A375 (cell line): ENCODE measurements at places on chromosomes 1 and 21. TPM values are rescaled to one million over a fixed set of nuclear protein-coding genes. Genes with fewer than 3 reads are reported as not detected.

Gene DLGAP3
- total RNA-seq, result 0.04 and 0.16 TPM in 2 replicates

Gene MROH9
- total RNA-seq, result not detected in 2 replicates

Gene COL9A2
- total RNA-seq, result 9.9 and 10.6 TPM in 2 replicates

Gene LEMD1
- total RNA-seq, result 6.8 and 8.6 TPM in 2 replicates

Gene BARHL2
- total RNA-seq, result not detected in 2 replicates

Gene RPAP2
- total RNA-seq, result 2.8 and 7.2 TPM in 2 replicates

Gene LGR6
- total RNA-seq, result 0.23 TPM in 1 of 2 replicates, not detected in the other

Gene AMY1B
- total RNA-seq, result not detected in 2 replicates

Gene DMRTA2
- total RNA-seq, result 0.11 and 0.24 TPM in 2 replicates

Gene PLA2G2F
- total RNA-seq, result not detected in 2 replicates

Gene FCRL1
- not detected in 2 replicates for total RNA-seq

Gene DPYD
- 24.7 and 28.9 TPM in 2 replicates for total RNA-seq

Gene CDC73
- total RNA-seq, result 25.0 and 36.1 TPM in 2 replicates

Gene EPHA2
- 283 and 306 TPM in 2 replicates for total RNA-seq

Gene S100A5
- total RNA-seq, result 0.98 and 2.3 TPM in 2 replicates

Gene INSRR
- total RNA-seq, result 0.05 TPM in 1 of 2 replicates, not detected in the other

Gene EVA1C
- total RNA-seq, result 5.2 and 11.0 TPM in 2 replicates

Gene KPRP
- total RNA-seq, result not detected in 2 replicates

Gene IGSF8
- 29.2 and 30.3 TPM in 2 replicates for total RNA-seq

Gene HORMAD1
- total RNA-seq, result not detected in 2 replicates
